ENCODE measurements at places on chromosomes 3 and 15. TPM values are rescaled to one million over a fixed set of nuclear protein-coding genes. Genes with fewer than 3 reads are reported as not detected.
A peak's percentile ranks its signal among the peaks of the same experiment; 100 is the strongest.

Gene FGD5
- 2.9 TPM for total RNA-seq

- DNase-seq = no peak
Measured at GRCh38 chr3:155292133-155292532, 1.4 kb downstream of the STRIT1 start.

GRCh38 chr3:71896751-71897150 lies 111.8 kb upstream of the PROK2 start:
- DNase-seq = no peak

Gene UROC1
- total RNA-seq = not detected

DNA sequence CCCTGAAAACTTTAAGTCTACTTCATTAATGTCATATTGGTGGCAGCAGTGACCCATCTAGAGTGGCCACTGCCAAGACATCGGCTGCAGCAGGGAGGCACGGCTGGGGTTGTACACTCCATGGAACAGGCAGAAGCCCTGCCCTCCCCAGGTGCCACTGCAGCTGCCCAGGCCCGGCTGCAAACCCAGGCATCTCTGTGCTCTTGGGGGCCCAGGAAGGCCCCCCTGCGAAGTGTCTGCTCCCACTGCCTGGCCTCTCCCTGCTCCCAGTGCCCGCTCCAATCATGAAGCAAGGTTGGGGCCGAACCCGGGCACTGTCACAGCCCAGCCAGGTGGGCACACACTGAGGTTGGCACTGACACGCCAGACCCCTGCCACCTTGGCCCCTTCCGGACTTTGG lies 12.1 kb upstream of the RPL14 start:
- DNase-seq = no peak

Gene SLC6A20
- 3.3 TPM for total RNA-seq

Gene NRROS
- 0.82 TPM for total RNA-seq

GRCh38 chr3:26438325-26438940 lies 184.1 kb upstream of the LRRC3B start:
- no peak for DNase-seq

DNA sequence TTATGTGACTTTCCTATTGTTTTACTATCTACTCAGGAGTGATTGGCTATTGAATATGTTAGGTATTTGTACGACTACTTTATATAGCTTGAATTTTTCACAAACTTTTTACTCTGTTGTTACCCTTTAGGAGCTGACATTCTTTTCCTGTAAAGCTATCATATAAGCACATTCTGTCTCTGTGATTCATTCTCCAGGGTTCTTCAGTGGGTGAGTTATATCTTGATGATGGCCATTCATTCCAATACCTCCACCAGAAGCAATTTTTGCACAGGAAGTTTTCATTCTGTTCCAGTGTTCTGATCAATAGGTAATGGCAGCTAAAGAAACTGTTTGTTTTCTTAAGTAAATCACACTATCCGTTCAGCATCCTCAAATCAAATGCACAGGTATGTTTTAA lies 10.1 kb upstream of the CAPN3 start:
- DNase-seq = no peak

Gene TRH
- 4.1 TPM for total RNA-seq

Gene IL17RD
- total RNA-seq = 31.0 TPM

- DNase-seq = peak; percentile 45
Measured at GRCh38 chr3:42660131-42660715, 6.7 kb downstream of the ZBTB47 start.

DNA sequence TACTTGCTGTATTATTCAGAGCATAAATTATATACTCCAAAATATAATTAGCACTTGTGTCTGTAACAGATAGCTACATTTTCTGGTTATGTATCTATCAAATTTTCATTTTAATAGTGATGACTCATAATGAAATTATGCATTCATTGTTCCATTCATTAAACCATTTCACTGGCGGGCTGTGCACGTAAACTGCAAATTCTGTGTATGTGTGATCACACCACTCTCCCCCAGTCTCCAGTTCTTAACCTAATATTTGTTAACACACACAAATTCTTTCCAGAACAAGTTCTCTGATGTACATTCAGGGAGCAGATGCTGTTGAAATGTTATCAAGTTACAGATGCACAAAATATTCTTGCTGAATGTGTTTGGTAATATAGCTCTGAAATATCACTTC lies 3.8 kb upstream of the KCNMB2 start:
- no peak for DNase-seq

- DNase-seq = no peak
Measured at GRCh38 chr3:16801698-16802097, 83.1 kb upstream of the PLCL2 start.

DNA sequence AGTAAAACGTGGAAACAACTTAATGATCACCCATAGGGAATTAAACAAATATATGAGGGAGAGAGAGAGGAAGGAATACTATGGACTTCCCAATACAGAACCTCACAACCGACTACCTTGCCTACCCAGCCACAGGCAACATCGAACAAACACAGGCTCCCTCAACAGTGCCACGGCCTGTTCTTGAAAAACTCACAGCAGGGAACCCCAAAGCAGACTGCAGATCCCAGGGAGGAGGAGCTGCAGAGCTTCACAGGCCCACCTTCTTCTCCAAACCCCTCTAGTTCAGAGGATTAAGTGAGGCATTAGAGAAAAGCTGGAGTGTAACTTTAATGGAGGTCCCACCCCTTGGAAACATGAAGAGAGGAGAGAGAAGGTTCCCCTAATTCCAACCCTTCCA lies 110.2 kb downstream of the ST8SIA2 start:
- DNase-seq = no peak

DNA sequence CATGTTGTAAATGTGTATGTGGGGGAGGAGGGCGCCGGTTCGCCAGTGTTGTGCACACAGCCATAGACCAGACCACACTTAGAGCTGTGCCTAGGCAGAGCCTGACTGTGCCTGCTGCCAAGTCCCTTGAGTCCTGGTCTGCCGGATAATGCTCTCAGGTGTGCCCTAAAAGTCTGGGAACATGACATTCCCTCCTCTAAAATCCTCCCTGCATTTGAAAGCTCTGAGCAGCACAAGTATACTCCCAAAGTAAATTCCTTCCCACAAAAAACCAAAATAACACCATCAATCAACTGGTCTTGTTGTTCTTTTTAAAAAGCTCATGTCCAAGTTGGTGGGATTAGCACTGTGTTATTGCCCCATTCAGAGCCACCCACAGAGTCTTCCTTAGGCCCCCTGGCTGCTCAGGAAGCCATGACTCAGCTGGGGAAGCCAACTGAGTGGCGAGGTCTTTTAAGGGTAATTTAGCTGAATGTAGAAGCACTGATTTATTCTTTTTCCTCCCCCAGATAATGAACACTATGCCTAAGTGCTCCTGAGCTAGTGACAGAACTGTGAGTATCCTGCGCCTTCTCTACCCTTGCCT lies 147.8 kb upstream of the MCTP2 start:
- no peak for DNase-seq

Gene RBPMS2
- total RNA-seq = under 0.01 TPM

DNA sequence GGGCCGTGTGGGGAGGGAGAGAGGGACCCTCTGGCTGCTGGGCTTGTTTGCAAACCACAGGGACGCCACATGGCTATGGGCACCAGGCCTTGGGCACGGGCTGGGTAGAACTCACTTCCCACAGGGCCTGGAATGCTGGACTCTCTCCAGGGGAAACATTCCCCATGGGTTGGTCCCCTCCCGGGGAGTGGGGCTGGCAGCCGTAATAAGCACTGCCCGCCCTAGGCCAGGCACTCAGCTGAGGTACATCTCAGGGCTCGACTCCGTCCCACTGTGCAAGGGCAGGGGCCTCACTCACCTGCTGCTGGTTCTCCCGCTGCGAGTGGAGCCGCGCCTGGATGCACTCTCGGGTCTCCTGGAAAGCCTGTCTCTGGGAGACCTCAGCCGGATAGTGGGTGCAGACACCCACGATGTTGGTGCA lies 96.7 kb downstream of the ADCY5 start:
- no peak for DNase-seq

GRCh38 chr3:79314962-79315361 lies 452.8 kb downstream of the ROBO1 start:
- no peak for DNase-seq

DNA sequence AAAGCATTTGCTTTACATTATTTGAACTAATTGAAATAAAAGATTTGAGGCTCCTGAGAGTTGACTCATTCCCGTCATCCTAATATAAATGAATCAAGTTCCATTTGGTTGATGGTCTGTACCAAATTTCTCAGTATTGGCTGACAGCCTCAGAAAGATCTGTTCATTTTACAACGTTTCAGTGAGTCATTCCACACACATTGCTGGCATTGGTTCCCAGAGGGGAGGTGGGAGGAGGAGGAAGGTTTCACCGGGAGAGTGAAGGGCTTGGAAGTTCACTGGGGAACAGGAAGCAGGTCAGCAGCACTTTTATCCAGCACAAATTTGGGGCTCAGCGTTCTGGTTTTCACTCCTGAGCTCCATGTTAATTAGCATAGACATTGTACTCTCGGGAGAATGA lies 176.7 kb upstream of the CADPS start:
- no peak for DNase-seq

DNA sequence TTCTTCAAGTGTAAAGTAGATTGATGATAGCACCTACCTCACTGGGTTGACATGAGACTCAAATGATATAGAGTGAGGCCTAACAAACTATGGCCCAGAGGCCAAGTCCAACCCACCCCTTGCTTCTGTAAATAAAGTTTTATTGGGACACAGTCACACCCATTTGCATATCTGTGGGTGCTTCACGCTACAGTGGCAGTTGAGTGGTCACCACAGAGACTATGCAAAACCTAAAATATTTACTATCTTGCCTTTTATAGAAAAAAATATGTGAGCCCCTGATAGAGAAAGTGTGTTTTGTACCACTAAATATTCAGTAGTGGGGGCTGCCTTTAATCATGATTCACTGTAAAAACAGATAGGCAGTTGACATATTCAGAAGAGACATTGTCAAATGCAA lies 38.0 kb downstream of the ACAN start:
- DNase-seq = no peak

Gene MESP2
- not detected for total RNA-seq

DNA sequence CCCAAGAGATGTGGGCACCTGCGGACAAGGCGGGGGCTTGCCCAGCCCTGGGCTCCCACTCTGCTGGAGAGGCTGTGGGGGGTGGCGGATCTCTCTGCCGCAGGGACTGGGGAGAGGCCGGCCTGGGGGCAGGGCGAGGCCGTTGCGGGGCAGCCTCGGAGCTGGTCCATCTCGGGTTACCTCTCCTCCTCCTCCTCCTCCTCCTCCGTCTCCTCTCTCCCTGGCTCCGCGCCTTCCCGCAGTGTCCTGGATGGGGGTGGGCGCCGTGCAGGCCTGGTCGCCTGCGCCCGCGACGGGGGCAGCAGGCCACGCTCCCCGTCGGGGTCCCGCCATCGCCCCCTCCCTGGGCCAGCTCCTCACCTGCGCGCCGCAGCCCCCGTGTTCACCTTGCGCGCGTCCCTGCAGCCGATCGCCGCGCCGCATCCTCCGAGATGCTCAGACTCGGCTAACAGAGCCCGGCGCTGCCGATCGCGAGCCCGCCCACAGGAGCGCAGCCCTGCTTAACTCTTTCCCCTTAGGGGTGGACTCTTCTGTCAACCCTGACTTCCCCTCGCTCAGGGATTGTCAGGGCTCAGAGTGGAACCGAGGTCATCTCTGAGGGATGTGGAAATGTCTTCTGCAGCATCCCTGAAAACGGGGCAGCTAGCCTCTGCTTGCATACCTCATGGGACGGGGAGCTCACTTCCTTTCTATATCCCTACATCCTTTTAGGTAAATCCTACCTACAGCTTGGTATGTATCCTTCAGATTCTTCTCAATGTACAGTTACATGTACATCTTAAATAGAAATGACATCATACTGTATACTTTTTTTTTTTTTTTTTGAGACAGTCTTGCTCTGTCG lies at the start of gene PRRT3:
Gene PRRT3 (minus strand): TSS at position 447 of the 844 bp plus-strand sequence. CDS start 2,293 bp downstream, outside the sequence.
- DNase-seq = peak; percentile 49

DNA sequence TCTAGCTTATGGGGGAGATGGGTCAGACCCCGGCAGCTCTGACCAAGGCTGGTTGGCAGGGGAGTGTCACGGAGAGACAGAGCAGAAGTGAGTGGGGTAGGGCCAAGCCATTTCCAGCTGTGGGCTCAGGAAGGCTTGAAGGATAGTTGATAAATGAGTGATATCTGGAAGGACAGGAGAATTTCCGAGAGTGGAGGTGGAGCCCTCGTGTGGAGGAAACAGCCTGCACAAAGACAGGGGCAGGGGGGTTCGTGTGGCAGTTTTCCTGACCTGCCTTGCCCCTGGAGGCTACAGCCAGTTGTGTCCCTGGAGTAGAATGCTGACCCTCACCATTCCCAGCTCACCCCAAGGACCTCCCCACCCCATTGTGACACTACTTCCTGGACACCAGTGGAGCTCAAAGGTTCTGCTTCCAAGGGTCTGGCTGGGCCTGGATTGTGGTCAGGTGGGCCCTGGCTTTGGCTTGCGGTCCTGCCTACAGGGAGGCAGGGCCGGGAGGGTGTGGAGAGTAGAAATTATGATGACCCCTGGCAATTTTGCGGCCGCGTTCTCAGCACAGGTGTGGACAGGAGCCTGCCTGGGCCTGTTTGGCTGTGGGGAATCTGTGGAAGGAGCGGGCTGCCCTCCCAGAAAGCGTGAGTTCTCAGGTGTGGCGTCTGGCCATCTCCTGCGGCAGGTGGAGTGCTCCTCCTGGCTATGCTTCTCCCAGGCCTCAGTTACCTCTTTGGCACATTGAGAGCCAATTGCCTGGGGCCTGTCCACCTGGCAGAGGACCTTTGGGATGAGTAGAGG lies at the start of gene SLC22A14:
Gene SLC22A14 (plus strand): TSS at position 400 of the 792 bp plus-strand sequence. CDS start 23,733 bp downstream, outside the sequence.
- DNase-seq = no peak

Gene EFHB
- total RNA-seq = 0.41 TPM

GRCh38 chr3:121758727-121759450 lies 9.3 kb upstream of the GOLGB1 start:
- DNase-seq = no peak

Gene VGLL3
- total RNA-seq = 1.2 TPM

Gene CPA3
- total RNA-seq = not detected

- no peak for DNase-seq
Measured at GRCh38 chr3:8491271-8492144, 10.1 kb upstream of the LMCD1 start.

Gene SPRED1
- 70.9 TPM for total RNA-seq
